ENCODE measurements at places on chromosomes 12 and 14.

DNA sequence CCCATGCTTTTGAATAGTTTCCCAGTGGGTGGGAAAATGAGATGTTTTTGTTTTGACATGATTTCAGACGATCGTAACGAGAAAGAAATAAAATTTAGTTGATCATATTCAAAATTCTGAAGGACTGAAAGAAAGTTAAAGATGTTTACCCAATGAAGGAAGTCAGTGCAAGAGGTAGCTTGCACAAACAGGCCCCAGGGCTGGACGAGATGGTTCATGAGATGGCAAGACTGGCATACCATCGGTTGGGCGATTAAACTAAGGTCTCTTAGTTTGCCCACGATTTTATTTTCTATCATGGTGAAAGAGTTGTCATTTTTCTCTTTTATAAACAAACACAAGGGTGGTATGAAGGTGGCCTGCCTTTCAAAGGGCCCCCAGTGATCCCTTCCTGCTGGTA, 124.5 kb upstream of the TBX5 start:
- no peak for DNase-seq

DNA sequence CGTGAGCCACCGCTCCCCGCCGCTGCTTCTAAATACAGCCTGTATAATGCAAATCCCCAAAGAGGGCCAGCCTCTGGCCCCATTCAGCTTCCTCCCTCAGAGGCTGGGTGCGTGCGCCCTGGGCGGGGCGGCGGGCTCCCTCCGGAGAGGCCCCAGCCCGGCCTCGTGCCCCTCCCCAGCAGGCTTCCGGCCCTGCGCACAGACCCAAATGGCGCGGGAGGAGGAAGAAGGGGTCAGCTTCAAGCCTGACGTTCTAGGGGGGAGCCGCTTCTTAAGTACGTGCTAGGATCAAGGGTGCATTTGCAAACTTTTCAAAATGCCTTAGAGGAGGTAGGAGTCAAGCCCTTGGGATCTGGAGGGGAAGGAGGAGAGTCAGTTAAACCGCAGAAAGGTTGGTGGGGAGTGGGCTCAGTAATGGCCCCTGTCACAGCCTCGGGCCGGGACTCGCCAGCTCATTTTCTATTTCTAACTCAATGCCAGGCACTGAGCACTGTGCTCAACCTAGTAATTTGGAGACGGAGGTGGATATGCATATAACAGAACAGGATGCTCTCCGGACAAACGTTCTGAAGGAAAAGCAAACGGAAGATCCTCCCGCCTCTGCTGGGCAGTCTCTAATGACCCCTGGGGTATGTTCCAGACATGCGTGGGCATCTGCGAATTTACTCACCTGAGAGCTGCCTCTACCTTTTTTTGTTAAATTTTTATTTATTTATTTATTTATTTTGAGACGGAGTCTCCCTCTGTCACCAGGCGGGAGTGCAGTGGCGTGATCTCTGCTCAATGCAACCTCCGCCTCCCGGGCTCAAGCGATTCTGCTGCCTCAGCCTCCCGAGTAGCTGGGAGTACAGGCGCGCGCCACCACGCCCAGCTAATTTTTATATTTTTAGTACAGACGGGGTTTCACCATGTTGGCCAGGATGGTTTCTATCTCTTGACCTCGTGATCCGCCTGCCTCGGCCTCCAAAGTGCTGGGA, 32.3 kb downstream of the NINJ2 start:
- no peak for DNase-seq

GRCh38 chr14:54343272-54344121, 53.3 kb upstream of the CDKN3 start:
- DNase-seq, result no peak

DNA sequence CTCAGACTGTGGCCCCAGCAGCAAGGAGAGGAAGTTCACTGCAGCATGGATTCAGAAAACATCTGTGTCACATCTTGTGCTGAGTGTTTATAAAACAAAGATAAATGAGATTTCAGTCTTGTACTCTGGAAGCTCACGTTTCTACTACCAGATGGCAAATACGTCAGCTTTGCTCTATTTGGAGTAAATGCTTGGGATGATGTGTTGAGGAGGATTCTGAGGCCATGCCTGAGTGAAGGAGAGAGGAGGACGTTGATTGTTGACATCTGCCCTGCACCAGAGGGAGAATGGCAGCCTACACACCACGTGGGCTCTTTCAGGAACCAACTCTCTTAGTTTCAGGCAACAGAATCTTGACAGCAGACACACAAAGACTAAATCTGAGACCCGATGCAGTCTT, 188.9 kb downstream of the TMEM132C start:
- no peak for DNase-seq

DNA sequence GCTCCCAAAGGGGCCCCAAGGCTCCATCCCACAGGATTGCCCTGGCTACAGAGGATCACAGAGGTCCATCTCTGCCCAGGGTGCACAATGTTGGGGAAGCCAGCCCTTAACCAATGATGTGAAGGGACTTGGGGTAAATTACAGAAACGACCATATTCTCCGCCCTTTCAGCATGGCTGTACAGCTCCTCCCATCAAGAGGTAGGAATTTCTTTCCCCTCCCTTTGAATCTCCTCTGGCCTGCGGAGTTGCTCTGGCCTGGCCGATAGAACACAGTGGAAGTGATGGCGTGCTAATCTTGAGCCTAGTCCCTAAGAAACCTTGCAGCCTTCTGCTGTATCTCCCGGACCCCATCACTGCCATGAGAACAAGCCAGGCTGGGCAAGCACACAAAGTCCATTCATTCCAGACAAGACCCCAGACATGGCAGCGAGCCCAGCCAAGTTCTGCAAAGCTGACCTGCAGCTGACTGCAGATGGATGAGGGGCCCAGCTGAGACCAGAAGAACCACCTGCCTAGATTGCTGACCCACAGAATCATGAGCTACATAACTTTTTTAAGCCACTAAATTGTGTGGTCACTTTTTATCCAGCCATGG, 6.9 kb upstream of the IFI27 start:
- no peak for DNase-seq

- no peak for DNase-seq
These were observed 40.2 kb downstream of the TFCP2 start for GRCh38 chr12:51132693-51133092.

DNA sequence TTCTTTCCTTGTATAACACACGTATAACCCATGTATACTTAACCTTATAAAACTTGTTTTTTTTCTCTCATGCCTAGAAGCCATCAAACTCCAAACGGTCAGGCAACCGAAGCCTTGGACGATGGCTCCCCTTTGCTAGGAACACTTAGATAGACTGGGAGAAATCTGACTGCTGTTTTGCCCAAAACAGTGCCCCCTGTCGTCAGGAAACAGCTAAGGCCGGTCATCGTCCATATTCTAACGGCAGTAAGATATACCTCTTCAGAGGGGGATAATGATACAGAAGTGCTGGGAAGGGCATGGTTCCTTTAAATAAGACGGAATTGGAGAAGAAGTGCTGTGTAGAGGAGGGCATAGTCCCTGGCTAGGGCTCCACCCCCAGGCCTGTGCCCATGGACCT, 130.5 kb downstream of the SLC41A2 start:
- DNase-seq, result no peak

- no peak for DNase-seq
These were observed 190.9 kb downstream of the ETV6 start for GRCh38 chr12:11840366-11840765.

- DNase-seq, result no peak
These were observed 17.7 kb upstream of the CALM1 start for GRCh38 chr14:90379106-90379505.

DNA sequence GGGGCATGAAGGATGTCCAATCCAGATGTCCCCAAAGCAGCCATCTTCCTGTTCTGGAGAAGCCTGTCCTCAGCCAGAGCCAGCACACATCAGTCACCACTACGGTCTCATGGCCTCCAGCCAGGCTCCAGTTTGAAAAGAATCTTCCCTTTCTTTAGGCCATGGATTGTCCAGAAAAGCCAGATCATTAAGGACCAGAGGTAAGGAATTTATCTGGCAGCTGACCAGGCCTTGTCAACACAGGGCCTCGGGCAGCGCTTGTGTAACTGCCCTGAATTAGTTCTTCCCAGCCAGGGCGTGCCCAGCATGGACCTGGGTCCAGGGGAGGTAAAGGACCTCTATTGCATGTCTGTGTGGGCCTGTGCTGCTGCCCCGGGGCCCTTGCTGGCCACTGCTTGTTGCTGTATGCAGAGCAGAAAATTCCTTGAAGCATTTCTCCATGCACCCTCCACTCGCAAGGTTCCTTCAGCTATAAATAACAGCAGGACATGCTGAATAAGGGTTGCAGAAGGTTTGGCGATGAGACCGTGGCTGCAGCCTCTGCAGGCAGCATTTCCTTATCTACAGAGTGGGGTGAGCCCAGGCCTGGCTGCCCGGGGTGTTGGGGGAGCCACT, 21.7 kb upstream of the VPS37B start:
- no peak for DNase-seq

DNA sequence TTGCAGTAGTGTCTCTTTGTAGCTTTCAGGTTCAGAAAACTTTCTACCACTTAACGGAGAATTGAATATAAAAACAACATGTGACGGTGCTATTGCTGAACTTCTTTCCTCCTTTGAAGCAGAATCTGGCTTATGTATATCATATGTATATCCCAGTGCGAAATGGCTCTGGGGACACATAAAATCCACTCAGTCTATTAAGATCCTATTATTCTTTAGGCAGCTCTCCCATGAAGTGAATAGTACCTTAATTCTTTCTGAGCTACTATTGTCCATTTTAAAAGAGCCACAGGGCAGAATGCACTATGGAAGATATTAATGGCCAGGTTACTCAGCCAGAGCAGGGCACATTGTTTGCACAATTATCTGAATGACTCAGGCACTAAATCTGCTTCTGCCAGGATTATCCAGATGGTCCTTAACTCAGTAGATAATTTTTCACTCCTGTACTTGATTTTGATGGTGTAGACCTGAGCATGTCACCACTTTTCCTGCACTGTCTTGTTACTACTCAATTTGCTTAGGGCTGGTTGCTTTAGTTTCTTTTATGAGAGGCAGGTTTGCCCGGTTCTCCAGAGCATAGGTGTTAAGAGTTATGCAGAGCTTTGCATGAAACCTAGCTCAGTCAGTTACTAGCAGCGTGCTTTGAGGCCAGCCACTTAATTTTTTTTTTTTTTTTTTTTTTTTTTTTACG, 5.5 kb downstream of the CNTN1 start:
- no peak for DNase-seq

DNA sequence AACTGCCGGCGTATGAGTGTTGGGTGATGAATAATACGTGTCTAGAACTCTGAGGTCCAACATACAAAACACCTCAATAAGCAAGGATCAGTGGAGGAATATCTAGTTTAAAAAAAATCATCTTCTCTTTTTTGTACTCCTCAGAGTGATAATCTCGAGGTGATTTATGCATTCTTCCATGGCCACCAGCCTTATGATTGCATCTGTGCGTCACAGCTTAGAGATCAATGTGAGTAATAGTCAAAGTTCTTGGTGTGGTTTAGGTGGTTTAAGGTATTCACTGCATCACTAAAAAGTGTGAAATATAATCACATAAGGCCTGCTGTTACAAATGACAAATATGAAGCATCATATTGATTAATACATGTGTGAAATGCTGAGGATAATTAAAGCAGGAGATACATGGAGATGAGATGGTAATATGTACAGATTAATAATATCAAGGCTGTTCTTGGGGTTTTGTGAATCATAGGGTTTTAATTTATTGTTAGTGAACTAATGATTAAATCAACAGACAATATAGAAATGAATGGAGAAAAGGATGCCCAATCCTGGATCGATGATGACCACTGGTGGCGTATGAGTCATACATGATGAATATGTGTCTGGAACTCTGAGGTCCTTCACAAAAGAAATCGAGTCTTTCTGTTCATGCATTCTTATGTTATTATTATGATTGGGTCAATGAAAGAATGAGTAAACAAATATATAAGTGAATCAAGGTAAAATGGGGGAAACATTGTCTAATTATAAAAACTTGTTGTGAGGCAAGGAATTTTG, 68.8 kb upstream of the RTL1 start:
- DNase-seq, result no peak

DNA sequence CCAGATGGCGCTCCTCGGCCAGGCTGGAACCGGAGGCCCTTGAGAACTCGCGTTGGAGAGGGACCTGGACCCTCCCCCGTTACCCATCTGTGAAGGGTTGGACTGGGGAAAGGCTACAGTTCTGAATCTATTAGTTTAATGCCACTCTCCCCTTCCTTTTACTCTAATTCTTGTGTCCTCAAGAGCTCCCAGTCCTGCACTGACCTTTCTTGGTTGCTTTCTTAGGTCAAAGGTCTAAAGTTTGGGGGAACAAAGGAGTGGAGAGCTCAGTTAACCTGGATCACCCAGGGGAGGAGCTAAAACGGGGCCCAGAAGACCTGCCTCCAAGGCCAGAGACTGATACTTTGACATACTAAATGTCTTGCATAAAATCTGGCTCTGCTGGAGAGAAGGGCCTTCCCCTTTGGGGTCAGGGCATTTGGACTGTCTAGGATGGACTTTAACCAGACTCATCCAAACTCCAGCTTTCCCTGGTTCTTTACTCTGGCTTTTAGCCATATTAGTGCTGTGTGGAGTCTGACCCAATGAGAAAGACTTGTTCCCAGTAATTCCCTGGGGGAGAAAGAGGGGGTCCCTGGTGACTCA, 923 bp upstream of the MLF2 start:
- no peak for DNase-seq

GRCh38 chr14:105493921-105494605, 3.0 kb downstream of the TEDC1 start:
- DNase-seq, result no peak

GRCh38 chr14:77275041-77275580, 4.1 kb upstream of the NGB start:
- DNase-seq, result no peak

- no peak for DNase-seq
These were observed 17.0 kb downstream of the SLC4A8 start for GRCh38 chr12:51441583-51441982.

- DNase-seq, result no peak
These were observed 133.4 kb downstream of the KCNA5 start for GRCh38 chr12:5177096-5177495.

GRCh38 chr12:104455578-104456416, 951 bp upstream of the CHST11 start:
- no peak for DNase-seq

- no peak for DNase-seq
These were observed 21.9 kb downstream of the ATF7IP start for GRCh38 chr12:14387219-14387871.

GRCh38 chr12:54708826-54709225, 60.7 kb upstream of the DCD start:
- no peak for DNase-seq

GRCh38 chr12:76020731-76021672, 10.6 kb downstream of the PHLDA1 start:
- DNase-seq, result peak; percentile 27

DNA sequence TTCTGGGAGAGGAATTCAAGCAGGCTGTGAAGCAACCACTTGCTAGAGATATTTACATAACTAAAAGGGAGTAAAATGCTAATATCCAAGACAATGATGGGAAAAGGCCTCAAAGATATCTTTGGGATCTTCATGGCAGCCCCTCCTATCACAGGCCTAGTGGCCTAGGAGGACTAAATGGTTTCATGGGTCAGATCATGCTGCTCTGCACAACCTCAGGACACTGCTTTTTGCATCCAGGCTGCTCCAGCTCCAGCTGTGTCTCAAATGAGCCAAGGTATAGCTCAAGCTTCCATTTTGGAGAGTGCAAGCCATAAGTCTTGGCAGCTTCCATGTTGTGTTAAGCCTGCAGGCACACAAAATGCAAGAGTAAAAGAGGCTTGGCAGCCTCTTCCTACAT, 195.6 kb upstream of the SSTR1 start:
- DNase-seq, result no peak

Measured in stimulated activated CD8-positive, alpha-beta memory T cell treated with anti-CD3 and anti-CD28 coated beads, Interleukin-4, amount 100 ng/mL, for 4 hours (primary cell).